ENCODE measurements at places on chromosomes 5 and 9.

GRCh38 chr9:76371901-76372300 is 22.3 kb downstream of the RFK start:
- DNase-seq = no peak

DNA sequence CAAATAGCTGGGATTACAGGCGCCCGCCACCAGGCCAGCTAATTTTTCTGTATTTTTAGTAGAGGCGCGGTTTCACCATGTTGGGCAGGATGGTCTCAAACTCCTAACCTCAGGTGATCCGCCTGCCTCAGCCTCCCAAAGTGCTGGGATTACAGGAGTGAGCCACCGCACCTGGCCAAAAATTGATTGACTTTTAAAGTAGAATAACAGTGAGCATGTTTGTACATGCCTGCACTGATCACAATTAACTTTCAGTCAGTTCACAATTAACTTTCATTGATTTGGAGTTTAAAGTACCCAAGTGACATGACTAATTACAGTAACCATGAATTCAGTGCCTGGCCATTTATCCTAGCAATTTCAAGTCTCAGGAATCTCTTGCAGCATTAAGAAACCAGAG is 61.3 kb downstream of the ANKH start:
- no peak for DNase-seq

DNA sequence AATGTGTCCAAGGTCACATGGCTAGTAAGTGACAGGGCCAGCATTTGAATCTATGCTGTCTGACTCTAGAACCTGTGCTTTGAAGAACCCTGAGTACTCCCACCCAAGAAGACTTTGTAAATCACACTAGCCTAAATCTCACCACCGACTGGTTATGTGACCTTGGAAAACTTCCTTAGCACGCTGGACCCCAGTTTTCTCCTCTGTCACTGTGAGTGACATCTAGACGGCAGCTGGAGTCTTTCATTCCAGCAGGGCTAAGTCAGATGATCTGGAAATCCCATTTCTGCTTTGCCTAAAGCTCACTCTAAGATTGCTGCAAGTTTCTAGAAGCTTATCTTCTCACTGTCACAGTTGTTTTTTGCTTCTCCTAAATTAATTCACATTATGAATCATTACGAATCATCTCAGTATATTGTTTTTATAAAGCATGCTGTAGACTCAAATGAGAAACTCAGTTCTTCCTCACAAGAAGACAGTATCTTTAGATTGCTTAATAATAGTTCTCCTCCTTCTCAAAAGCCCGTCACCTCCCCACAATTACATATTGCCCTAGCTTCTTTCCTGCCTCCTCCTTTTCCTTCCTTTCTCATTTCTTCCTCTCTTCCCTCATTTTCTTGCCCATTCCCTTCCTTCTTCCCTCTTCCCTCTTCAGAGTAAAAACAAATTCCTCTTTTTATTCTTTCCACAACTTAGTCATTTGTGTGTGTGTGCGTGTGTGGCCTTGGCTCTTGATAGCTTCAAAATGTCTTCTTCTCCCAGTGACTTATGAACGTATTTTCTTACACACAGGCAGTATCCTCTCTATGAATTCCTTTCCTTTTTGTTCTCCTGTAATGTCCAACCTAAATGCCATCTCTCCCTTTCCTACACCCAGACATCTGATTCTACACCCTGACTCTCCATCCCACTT is 16.8 kb downstream of the ALDOB start:
- no peak for DNase-seq

GRCh38 chr9:93648836-93649235 is 72.5 kb downstream of the PHF2 start:
- no peak for DNase-seq

Measured in NCI-H774 (cell line).